ENCODE measurements at places on chromosomes 1 and 21.

- no peak for DNase-seq
These were observed 42.7 kb downstream of the CENPF start for GRCh38 chr1:214645712-214646111.

DNA sequence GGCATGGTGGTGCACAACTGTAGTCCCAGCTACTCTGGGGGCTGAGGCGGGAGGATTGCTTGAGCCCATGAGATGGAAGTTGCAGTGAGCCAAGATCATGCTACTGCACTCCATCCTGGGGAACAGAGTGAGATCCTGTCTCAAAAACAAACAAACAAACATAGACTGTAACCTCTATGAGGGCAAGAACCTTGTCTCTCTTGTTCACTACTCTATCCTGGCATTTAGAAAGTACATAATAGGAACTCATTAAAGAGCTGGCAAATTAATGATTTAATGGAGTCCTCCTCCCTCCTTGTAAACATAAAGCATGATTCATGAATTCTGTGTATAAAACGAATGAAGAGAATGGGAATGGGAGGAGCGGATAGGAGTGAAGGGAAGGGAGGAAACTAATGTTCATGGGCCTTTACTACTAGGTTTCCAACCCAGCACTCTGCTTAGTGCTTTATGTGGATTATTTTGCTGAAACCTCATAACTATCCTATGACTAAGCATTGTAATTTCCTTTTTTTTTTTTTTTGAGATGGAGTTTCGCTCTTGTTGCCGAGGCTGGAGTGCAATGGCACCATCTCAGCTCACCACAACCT lies 8.6 kb downstream of the LMOD1 start:
- peak; percentile 61 for DNase-seq

DNA sequence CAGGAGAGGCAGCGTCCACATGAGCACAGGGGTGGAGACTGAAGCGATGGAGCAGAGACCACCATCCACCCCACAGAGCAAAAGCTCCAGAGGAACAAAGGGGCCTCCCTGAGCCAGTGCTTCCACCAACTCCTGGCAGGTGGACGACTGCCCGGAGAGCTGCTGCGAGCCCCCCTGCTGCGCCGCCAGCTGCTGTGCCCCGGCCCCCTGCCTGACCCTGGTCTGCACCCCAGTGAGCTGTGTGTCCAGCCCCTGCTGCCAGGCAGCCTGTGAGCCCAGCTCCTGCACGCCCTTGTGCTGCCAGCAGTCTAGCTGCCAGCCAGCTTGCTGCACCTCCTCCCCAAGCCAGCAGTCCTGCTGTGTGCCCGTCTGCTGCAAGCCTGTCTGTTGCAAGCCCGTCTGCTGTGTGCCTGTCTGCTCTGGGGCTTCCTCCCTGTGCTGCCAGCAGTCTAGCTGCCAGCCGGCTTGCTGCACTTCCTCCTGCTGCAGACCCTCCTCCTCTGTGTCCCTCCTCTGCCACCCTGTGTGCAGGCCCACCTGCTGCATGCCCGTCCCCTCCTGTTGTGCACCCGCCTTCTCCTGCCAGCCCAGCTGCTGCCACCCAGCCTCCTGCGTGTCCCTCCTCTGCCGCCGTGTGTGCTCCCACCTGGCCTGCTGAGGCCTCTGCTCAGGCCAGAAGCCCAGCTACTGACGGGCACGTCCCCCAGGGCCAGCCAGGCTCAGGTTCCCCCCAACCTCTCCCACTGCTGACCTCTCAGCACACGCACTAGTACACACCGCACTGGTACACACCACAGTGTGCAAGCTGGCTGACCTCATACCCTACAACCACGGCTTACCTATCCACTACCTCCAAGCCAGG lies 5.4 kb downstream of the KRTAP10-12 start:
- DNase-seq: no peak

DNA sequence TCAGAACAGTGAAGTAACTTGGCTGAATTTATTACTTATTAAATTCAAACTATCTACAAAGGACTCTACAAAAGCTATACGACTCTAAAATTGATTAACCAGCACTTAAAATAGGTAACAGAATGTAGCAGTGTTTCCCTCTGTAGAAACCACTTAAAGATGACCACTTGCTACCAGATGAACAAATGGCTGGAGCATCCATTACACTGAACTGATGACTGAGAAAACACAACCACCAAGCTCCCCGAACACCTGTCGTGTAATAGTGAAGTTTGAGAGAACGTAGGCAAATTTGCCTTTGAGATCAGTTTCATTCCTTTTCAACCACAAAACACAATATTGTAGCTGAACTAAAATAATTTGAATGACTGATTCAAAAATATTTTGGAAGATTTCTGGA lies 226.7 kb downstream of the KCNT2 start:
- no peak for DNase-seq

- DNase-seq: peak; percentile 80
These were observed 78.1 kb downstream of the IER5 start for GRCh38 chr1:181166377-181167196.

Data from epithelial cell of esophagus (primary cell).